ENCODE measurements at places on chromosomes 13 and 19.

DNA sequence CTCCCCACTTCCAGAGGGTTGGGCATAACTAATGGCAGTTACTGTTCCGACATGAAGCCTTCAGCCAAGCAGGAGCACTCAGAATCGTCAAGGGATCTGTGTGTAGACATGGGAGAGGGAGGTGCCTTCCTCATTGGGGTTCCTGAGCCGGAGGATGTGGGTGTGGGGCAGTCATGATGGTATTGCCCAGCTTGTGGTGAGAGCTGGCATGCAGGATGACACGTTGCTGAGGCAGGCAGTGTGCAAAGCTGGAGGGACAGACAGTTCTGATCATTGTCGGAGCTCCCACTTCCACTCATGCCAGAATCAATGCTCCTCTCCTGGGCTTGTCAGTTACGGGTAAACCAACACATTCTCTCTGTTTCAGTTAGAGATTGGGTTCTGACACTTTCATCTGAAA lies 83.9 kb upstream of the TSC22D1 start:
- no peak for DNase-seq

- no peak for DNase-seq
Measured at GRCh38 chr13:44750630-44751029, 174.5 kb upstream of the TSC22D1 start.

- DNase-seq: peak; percentile 52
Measured at GRCh38 chr13:50612717-50613116, 230.8 kb downstream of the DLEU7 start.

GRCh38 chr19:50513746-50514345 lies at the start of gene ASPDH:
Gene ASPDH (minus strand): TSS chr19:50513913. CDS start chr19:50513823, 90 bp downstream.
- peak; percentile 7 for DNase-seq

DNA sequence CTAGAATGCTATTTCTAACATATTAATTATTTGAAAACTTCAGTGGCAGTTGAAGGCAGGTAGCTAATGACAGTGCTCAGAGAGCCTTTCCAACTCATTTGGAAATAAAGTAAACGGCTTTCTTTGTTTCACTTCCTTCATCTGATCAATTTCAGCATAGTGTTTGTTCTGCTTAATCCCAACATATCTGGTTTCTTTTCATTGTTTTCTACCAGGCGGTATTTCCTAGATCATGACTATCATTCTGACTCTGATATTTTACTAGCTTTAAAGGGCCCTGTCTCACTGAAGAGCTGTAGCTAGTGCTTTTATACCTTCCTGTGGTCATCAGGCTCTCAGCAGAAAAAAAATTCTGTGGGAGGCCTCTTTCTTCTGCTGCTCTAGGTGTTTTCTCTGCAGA lies 178.6 kb downstream of the RBM26 start:
- no peak for DNase-seq

DNA sequence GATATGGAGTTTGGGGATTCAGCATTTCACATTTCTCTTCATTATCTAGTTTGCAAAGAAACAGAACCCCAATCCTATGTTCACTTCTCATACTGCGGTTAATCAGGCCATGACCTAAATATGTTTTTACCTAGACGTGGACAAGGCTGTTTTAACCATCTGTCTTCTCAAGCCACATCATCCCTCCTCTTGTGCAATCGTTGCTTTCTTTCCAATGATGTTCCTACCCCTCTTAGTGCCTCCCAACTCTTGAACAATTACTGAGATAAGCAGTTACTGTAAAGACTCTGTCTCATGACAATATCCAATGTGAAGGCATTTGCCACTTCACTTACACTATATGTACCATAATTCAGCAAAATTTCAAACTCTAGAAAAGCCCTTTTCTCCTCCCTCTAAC lies 406.2 kb downstream of the LIG4 start:
- DNase-seq: no peak

DNA sequence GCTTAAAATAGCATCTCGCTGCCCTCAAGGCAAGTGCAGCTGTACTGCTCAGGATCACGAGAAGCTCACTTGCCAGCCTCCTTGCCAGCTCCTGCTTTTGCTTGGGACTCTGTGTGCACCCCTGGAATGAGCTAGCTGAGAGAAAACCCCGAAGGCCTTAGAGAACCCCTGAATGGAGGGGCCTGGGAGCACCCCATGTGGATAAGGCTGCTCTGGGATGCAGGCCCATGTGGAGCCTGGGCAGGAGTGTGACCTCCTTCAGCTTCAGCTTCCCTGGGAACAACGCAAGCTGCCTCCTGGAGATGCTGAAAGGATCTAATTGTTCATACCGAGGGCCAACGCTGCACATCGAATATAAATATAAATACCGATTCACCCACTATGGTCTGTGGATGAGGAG lies 109.2 kb downstream of the HSPH1 start:
- DNase-seq: no peak

GRCh38 chr13:97743938-97744337 lies 209.5 kb upstream of the IPO5 start:
- DNase-seq: no peak

GRCh38 chr19:54387991-54388801 lies 23.5 kb upstream of the LAIR1 start:
- DNase-seq: peak; percentile 82

- DNase-seq: no peak
Measured at GRCh38 chr19:55959996-55960675, 12.5 kb downstream of the NLRP8 start.

DNA sequence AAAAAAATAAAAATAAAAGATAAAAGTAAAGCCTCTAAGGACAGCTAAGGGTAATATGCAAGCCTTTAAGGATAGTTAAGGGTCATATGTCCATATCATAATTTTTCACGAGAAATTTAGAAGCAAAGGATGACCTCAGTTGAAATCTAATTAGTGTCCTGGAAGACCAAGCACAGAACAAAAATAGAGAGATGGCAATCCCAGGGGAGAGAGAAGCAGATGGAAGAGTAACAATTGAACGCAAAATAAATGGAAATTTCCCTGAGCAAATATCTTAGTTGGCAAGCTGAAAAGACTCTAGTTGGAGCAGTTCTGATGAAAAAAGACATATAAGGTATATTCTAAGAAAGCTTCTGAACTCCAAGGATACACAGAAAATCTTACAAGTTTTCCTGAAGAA lies 275.4 kb downstream of the NALCN start:
- no peak for DNase-seq

DNA sequence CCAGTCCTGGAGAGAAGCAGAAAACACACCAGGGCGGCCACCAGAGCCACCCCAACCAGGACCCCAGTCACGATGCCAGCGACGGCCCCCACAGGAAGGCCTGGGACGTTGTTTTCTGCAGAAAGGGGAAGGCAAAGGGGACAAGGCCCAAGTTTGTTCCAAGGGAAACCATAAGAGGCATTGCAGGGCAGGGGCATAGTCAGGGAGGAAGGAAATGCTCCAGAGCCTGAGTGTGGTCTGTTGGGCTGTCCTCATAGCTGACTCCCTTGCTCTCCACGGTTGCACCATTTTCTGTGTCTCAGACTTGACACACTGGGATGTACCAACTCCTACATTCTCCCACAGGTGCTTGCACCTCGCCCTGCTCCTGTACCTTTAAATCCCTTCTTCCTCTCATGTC lies 5.2 kb downstream of the CEACAM4 start:
- no peak for DNase-seq

DNA sequence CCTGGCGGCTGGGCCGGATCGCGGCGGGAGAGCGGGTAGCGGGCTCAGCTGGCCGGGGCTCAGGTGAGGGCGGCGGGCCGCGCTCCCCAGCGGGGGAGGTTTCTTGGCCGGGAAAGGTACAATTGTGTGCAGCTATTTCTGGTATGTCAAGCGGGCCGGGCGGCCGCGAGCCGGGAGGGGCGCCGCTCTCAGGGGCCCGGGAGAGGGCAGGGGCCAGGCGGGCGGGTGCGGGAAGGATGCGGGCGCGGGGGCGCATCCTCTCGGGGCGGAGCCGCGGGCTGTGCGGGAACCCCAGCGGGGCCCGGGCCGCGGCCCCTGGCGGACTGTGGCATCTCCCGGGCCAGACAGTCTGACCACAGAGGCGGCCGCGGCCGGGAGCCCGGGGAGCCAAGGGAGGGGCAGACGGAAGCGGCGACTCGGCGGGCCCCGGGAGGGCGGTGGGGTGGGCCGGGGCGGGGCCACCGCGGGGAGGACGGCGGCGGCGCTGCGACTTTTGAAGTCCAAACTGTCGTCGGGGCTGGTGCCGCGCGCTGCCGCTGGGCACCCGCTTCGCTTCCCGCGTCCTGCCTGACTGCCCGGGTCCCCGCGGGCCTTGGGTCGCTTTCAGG lies at the start of gene LMO7:
Gene LMO7, plus strand, starts transcription at position 503 of the 608 bp plus-strand sequence. CDS start 328 bp downstream, outside the sequence.
- peak; percentile 70 for DNase-seq

GRCh38 chr13:31891472-31891871 lies 140.1 kb upstream of the FRY start:
- peak; percentile 5 for DNase-seq

- no peak for DNase-seq
Measured at GRCh38 chr13:80164462-80164861, 176.5 kb downstream of the SPRY2 start.

DNA sequence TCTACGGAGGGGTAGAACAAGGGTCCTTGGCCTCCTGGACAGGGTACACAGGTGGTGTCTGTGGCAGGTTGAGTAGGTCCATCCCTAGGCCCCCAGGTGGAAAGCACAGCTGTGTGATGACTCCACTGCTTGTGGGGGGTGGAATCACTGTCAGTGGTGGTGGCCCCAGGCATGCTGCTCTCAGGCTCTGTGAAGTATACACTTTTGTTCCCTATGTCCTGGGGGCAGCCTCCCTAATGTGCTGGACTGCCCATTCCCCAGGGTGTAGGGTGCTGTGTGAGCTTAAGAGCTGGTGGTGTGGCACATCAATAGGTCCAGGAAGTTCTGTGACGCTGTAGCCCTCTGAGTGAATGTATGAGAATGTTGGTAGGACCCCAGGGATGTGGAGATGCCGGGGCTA lies 197.2 kb upstream of the SLC10A2 start:
- no peak for DNase-seq

DNA sequence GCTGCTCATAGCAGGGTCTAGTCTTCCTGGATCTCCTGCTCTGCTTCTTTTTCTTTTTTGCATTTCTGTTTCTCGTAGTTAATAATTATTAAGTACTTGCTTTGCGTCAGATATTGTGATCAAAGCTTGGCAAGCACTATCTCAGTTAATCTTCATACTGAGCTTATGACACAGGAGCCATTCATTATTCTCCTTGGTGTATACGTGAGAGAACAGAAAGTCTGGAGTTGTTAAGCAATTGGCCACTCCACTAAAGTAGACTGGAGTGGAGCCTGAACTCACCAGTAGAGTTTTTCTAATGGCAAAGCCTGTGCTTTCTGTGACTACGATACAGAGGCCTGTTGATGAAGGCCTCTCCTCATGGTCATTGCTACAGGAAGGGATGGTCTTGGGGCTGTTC lies 285.9 kb downstream of the RFC3 start:
- no peak for DNase-seq

- no peak for DNase-seq
Measured at GRCh38 chr13:36921631-36922301, 1.7 kb upstream of the SMAD9 start.

- DNase-seq: peak; percentile 85
Measured at GRCh38 chr19:57103573-57104277, 16.1 kb upstream of the USP29 start.

DNA sequence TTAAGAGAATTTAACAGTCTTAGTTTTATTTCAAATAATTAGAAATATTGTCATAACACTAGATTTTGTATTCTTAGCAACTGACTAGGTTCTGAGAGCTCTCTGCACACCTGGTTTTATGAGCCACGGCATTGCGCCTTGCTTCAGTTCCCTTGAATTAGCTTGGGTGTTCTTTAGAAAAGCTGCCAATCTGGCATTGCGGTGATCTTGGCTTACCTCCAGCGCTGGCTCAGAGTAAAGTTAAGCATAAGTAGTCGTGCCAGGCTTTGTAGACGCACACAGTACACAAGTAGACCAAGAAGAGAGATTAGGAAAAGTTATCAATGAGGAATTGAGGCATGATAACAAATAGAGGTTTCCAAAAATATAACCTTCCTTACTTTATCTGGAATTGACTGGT lies 45.7 kb downstream of the TPP2 start:
- DNase-seq: no peak

GRCh38 chr19:44856421-44857083 lies 10.5 kb downstream of the NECTIN2 start:
- DNase-seq: peak; percentile 47

- no peak for DNase-seq
Measured at GRCh38 chr19:17325133-17325532, 9.5 kb downstream of the ANO8 start.

- DNase-seq: peak; percentile 62
Measured at GRCh38 chr19:20660473-20661140, 764 bp downstream of the ZNF626 start.

DNA sequence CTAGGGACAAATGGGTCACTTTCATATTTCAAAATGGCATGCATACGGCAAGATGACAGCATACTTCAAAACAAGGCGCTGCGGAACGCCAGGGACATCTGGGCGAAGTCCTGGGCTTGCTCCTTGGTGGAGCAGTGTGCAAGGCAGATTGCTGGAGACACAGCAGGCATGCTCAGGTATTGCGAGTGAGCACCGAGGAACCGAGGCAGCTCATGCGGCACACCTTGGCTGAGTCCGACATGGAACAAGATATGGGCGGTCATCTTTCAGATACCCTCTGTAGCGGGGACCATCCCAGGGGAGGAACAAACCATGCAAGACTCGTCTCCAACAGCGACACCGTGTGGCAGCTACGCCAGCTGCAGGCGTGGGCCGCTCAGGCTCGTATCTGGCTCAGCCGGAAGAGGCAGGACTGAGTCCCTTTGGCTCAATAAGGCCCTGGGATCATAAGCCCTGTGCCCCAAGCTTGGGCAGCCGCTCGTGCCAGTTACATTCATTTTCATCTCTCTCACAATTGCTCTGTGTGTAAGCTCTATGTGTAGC lies 112.4 kb downstream of the NUFIP1 start:
- no peak for DNase-seq

GRCh38 chr19:585551-586110 lies 4.0 kb upstream of the HCN2 start:
- DNase-seq: no peak

DNA sequence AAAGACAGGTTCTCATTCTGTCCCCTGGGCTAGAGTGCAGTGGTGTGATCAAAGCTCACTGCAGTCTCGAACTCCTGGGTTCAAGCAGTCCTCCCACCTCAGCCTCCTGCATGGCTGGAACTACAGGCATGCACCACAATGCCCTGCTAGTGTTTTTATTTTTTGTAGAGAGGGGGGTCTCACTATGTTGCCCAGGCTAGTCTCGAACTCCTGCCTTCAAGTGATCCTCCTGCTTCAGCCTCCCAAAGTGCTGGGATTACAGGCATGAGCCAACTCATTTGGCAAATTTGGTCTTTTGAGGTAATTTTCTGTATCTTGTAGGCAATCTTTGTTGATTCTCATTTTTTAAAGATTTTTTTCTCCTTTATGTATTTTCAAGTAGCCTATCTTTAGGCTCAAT lies 205.7 kb downstream of the ZIC5 start:
- no peak for DNase-seq

GRCh38 chr19:50632151-50632835 lies 7.4 kb downstream of the SYT3 start:
- DNase-seq: no peak

Data from OCI-M1 (cell line).